Fibroblast of skin of scalp (primary cell): ENCODE measurements at places on chromosomes 13 and 19.
A peak's percentile ranks its signal among the peaks of the same experiment; 100 is the strongest.

DNA sequence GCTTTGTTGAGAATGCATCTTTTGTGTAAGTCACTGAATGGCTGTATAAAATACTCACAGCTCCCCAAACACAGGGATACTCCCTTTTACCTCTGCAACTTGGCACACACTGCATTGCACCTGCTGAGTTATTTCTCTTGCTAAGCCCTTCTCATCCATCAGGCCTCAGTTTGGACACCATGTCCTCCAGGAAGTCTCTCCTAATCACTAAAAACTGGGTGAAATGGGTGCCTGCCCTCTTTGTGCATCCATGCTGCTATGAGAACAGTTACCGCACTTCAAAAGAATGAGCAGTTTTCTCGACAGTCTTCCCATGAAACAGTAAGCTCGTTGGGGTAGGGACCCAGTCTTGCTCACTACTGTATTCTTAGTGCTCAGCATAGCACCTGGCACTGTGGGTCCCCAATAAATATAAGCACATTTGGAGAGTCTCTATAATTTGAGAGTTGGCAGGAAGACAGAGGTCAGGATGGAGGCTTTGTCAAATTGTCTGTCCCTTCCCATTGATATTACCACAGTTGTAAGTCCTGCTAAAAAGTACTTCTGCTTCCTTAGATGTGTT is 4.6 kb upstream of the SLC25A30 start:
- DNase-seq: no peak

GRCh38 chr19:10036601-10037071 is 23.4 kb downstream of the RDH8 start:
- no peak for DNase-seq

GRCh38 chr19:2038284-2039088 is 12.6 kb downstream of the MKNK2 start:
- no peak for DNase-seq

DNA sequence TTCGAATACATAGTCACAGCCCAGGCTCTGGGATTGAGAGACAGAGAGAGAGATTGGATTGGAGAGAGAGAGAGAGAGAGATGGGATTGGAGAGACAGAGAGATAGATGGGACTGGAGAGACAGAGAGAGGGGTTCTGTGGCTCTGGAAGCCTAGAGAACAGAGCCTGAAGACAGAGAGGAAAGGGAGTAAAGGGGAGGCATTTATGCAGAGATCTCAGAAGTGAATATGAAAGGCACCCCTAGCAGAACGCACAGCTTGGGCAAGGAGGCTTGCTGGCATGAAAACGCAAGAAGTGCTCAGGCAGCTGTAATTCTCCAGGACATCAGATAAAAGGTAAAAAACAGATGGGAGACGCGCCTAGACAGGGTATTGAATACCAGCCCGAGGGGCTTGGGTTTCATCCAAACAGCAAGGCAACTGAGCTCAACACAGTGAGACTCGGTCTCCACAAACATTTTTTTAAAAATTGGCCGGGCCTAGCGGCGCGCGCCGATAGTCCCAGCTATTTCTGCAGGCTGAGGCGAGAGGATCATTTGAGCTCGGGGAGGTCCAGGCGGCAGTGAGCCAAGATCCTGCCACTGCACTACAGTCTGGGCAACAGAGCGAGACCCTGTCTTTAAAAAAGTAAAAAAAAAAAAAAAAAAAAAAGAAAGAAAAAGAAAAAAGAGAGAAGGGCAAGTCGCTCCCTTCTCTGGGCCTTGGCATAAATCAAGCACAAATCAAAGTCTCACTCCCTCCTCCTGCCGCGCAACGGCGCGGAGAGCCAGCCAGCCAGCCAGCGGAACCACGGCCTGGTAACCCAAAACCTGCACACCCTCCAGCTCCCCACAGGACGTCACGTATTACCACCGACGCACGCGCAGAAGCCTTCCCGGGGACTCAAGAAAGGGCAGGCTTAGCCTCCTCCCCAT is 774 bp upstream of the PPP2R1A start:
- no peak for DNase-seq

GRCh38 chr13:72399351-72399750 is 328.1 kb downstream of the MZT1 start:
- no peak for DNase-seq

DNA sequence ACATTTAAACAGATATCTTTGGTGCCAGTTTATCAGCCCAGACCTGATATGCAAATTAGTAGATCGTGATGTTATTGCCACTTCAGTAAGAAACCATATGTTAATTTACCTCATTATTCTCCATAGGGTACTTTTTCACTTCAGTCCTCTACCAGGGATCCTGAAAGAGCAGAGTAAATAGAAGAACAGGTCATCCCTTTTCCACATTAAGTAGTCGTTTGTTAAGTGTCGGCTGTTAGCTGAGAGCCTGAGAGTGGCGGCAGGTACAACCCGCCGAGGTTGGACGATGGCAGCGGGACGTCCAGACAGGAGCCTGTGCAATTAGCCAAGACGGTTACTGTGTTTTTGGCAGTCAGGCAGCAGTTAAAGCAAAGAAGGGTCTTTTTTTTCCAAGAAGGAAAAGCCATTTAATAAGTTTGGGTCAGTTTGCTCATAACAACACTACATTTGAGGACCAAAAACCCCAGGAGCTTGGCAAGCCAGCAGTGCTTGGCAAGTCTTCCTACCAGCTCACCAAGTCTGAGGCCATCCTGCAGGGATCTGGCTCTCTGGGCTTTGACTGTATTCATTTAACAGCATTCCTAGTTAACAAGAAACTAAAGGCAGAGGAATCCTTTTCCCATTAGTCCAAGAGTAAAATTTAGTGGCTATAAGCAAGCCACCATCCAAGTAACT is 231.8 kb downstream of the SHISA2 start:
- DNase-seq: no peak

DNA sequence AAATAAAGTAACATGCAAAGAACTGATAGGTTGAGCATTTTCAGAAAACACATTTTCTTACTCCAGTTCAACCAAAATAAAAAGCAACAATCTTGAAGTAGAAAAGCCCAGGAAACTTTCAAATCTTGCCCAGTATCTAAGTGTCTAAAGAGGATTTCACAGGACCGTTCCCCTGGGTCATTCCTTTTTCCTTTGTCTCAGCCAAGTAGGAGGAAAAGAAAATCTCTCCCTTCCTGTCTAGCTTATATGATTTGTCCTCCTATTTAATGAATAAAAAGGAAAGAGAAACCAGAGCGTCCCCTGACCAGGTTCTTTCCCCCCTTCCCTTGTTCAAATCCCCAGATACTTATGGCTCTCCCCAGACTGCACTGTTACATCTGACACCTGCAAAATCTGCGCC is 248.0 kb downstream of the KCTD12 start:
- no peak for DNase-seq

GRCh38 chr13:92054389-92054788 is 656.0 kb downstream of the GPC5 start:
- no peak for DNase-seq

- peak; percentile 82 for DNase-seq
Observed at GRCh38 chr13:51557875-51558612, 26.2 kb upstream of the WDFY2 start.

DNA sequence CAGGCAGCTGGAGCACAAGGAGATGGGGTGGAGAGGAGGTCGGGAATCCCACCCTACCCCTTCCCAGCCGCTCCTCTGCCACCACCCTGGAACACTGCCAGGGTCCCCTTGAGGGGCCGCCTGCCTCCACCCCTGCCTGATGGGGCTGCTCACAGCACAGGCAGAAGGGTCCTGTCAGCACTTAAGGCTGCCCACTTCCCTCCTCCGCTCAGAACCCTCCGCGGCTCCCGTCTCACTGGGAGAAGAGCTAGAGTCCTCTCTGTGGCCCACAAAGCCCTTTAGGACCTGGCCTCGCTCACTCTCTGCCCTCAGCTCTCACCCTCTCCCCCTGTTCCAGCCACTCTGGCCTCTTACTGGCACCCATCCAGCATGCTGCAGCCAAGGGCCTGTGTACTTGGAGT is 3.4 kb upstream of the POLD1 start:
- DNase-seq: no peak

GRCh38 chr13:49060678-49061387 is 85.1 kb downstream of the FNDC3A start:
- DNase-seq: peak; percentile 36

- no peak for DNase-seq
Observed at GRCh38 chr13:19150712-19151228, 30.9 kb downstream of the TUBA3C start.

DNA sequence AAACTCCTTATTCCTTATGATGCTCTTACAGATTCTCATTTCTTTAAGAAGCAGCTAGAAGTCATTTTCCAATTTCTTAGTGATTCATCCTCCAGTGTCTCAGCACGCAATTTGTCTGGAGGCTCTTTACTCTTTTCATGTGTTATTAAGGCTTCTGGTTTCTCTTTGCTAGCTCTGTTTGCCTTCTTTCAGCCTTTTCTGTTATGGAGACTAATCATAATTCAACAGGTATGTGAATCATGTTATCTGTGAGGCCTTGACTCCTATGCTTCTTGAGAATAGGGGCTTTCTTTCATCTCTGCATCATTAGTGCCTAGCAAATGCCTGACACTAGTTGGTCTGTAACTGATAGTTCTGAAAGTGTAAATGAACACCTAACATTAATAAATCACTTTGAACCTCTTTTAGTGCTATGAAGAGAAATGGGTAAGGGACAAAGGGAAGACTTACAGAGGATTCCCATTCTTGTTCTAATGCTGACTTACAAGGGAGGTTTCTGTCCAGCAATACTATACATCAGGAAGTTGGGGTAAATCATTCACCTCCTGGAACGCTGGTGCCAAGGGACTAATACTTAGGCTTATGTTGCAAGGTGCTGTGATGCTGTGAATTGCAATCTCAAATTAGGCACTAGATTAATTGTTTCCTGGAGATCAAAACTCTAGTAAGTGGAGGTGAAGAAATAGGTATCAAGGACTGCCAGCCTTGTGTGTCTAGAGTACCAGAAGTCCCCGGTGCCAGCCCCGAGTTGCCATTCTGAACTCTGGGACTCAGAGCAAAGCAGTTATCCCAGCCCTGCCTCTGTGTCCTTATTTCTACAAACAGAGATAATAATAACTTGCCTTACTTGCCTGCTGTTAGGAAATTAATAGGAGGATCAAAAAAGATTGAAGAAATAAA is 265.6 kb downstream of the DCLK1 start:
- no peak for DNase-seq

DNA sequence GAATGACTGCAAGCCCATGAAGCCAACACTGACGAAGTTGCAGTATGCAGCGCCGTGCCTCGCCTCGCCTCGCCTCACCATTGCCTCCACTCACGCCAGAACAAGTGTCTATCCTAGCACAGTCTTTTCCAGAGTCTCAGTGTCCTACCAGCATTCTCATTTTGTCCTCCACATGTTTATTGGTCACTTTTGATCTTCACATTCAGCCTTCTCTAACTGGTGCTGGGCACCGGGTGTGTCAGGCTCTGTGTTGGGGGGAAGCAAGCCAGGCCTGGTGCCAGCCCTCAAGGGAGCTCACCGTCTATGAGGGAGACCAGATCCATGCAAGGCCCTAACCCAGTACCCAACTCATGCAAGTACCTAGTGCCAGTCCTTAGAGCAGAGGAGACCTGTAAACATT is 69.7 kb upstream of the GPR183 start:
- no peak for DNase-seq

GRCh38 chr19:14476673-14477401 is 1.7 kb upstream of the PTGER1 start:
- peak; percentile 74 for DNase-seq

DNA sequence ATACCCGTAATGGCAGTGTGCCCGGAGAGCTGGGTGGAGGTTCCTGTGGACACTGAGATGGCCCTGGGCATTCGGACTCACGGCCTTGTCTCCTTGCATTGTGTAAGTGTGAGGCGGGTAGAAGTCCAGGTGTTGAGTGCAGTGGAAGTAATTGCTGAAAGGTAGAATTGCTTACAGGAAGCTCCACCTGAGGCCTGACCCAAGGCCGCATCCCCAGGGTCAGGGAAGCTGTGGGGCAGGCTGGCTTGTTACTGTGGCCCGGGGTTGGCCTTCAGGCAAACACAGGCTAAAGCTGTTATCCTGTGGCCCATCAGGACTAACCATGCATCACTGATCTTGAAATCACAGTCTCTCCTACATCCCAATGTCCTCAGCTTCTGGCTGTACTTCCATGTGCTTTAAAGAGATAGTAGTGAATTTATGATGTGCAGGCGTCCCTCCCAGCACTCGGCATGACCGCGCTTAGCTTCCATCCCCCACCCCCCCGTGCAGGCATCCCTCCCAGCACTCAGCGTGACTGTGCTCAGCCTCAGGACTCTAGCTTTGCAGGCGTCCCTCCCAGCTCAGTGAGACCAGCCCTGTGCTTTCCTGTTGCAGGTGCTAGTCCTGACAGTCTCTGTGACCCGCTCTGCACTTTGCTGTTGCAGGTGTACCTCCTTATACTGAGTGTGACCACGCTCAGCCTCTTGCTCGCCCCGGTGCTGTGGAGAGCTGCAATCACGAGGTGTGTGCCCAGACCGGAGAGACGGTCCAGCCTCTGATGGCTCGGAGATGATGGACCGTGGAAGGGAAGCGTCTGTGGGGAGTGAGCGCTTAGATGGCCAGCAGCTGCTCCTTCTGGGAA is 35.6 kb upstream of the TFDP1 start:
- no peak for DNase-seq

DNA sequence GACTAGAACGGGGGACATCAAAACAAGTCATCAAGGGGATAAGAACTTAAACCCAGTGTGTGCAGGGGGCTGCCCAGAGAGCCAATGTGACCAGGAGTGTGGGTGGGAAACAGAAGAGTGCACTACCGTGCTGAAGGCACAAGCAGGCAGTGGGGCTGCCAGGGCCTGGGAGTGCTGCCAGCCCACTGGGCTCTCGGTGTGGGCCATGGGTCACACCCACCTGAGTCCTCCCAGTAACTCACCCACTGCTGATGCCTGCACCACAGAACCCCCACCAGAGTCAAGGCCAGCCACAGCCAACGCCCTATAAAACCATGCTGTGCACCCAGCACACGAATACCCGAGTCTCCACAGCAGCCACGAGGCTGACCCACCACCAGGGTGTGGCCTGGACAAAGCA is 8.5 kb downstream of the MED26 start:
- no peak for DNase-seq

DNA sequence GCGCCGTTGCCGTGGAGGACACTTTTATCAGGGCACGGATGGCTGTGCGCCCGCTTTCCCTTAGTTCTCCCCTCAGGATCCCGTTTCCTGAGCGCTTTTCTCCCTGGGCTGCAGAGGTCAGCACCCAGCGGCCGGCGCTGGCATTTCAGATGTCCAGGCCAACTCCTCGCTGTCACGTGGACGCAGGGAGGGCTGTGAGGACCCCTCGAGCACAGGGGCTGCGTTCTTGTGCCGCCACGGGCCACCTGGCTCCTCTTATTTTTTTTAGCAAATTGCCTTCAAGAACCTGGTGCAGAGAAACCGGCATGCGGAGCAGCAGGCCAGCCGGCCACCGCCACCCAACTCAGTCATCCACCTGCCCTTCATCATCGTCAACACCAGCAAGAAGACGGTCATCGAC is 22.3 kb downstream of the ATP4B start:
- no peak for DNase-seq

DNA sequence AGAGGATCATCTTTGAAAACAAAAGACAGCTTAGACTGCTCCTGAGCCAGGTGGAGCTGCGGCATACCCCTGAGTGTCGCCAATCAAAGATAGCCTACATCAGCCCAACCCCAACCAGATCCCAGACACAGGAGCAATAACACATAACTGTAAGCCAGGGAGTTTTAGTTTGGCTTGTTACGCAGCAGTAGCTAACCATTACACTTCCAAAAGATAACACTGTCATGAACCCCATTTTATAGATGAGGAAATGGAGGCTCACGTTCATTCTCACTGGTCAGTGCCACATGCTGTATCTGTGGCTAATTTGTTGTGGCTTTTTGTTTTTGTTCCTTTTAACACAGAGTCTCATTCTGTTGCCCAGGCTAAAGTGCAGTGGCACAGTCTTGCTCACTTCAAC is 47.3 kb downstream of the TINCR start:
- DNase-seq: no peak
